Kidney capillary endothelial cell (primary cell): ENCODE measurements at places on chromosomes 16 and 17.

DNA sequence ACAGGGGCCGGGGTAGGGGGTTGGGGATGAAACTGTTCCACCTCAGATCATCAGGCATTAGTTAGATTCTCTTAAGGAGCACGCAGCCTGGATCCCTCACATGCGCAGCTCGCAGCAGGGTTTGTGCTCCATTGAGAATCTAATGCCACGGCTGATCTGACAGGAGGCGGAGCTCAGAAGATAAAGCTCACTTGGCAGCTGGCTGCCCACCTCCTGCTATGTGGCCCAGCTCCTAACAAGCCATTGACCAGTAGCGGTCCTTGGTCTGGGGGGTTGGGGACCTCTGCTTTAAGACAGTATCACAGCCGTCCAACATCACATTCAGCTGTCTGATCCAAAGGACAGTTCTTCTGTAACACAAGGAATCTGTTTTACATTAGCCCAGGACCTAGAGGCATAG is 62.5 kb downstream of the SLC39A11 start:
- no peak for DNase-seq

DNA sequence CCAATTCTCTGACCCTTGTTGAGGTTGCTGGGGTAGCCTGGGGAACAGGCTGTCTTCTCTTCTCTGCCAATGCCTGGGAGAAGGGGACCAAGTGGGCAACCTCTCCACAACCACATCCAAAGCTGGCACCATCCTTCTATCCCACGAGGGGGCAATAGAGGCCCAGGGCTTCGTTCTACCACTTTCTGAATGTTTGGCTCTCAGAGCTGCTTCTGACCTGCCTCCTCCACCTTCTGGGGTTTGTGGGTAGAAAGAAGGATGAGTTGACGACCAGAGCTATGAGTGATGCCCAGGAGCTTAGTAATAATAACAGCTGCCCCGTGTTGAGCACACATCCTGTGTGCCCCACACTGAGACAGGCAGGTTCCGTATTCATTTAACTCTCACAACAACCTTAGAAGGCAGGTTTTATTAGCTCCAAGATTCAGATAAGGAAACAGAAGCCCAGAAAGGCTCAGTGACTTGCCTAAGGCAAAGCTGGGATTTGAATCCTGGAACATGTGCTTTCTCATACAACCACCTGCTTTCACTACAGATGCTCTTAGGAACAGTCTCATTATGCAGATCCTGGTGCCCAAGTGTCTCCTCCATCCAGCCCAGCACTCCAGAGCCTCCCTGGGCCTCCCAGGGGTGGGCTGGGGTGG is 11.1 kb downstream of the TSPOAP1 start:
- DNase-seq: peak; percentile 13

GRCh38 chr17:5898406-5898805 is 171.8 kb upstream of the WSCD1 start:
- DNase-seq: no peak

GRCh38 chr17:40980596-40980995 is 3.5 kb downstream of the KRT40 start:
- no peak for DNase-seq

- no peak for DNase-seq
Measured at GRCh38 chr16:51166091-51166490, 15.0 kb upstream of the SALL1 start.

GRCh38 chr17:29179232-29180033 is 765 bp downstream of the MYO18A start:
- no peak for DNase-seq

GRCh38 chr17:12665263-12666210 is at the start of gene MYOCD:
MYOCD (plus strand) TSS chr17:12665890; CDS start chr17:12666189, 299 bp downstream.
- no peak for DNase-seq

DNA sequence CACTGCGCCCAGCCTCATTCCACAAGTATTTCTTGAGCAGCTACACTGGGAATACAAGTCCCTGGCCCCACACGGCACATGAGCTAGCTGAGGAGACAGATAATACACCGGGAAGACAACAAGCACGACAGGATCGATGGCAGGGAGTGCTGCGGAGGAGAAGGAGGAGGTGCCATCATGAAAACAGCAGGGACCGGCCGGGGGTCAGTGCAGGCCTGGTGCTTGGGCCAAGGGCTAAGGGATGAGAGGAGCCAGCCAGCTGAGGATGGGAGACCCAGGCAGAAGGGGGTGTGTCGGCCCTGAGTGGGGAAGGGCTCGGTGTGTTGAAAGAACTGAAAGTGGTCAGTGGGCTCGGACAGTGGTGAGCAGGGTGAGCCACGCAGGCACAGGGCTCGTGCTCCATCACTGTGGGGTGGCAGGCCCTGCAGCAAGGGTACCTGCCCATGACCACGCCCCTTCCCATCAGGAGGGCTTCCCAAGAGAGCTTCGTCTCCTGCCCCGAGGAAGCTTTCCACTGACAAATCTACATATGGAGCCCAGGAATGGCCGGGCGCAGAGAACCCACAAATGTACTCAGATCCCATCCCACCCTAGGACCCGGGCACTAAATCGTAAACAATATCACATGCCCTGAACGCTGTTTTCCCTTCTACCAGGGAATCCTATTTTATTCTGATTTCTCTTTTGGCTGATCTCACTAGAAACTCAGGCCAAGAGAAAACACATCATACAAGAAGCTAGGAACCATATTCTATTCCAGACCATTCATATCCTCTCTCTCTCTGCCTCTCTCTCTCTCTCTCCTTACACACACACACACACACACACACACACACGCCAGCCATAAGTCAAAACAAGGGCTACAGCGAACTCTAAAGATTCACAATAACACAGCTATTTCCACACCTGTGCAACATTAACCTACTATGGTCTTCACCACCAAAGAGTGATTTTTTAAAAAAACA is 50.7 kb upstream of the TNRC6C start:
- no peak for DNase-seq

DNA sequence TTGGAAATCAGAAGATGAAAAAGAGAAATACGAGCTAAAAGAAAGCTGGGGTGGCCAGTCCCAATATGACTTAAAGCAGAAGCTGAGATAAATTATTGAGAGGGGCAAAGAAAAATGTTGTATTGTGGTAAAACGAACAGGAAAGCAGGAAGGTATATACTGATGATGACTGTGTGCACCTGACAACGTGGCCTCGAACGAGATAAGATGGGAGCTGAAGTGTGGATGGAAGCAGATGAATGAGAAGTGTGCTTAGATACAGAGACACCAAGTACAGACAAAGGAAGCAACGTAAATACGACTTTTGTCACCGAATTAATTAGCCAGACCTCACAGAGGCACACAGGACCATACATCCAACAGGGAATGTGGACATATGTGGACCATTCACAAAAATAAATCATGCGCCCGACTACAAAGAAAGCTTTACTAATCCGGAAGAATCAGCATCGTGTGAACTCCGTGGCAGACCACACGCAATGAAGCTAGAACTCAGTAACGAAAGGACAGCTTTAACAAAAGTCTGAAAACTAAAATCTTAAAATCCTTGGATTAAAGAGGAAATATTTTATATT is 218.7 kb downstream of the RPTOR start:
- DNase-seq: no peak

- DNase-seq: no peak
Measured at GRCh38 chr17:76523084-76524037, 14.1 kb downstream of the CYGB start.

- no peak for DNase-seq
Measured at GRCh38 chr17:4944163-4944553, 4.1 kb downstream of the RNF167 start.

GRCh38 chr16:56691885-56692284 is 9.6 kb downstream of the MT1X start:
- no peak for DNase-seq

DNA sequence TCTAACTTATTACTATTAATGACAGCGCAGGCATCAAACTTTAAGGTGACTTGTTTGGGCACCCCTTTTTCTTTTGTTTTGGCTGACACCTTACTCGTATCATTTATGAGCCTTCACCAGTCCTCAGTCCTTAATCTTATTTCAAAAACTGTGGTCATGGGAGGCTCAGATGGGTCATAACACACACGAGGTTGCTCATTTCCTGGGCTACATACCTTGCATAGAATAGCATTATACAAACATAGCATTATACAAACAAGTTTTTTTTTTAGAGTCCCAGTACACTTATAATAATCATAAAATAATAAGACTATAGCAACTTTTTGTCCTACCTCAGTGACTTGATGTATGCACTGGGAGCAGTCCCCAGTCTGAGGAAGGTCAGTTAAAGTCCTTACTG is 11.2 kb upstream of the ACSF2 start:
- DNase-seq: no peak

GRCh38 chr16:11692651-11693050 is 24.4 kb downstream of the SNN start:
- no peak for DNase-seq

DNA sequence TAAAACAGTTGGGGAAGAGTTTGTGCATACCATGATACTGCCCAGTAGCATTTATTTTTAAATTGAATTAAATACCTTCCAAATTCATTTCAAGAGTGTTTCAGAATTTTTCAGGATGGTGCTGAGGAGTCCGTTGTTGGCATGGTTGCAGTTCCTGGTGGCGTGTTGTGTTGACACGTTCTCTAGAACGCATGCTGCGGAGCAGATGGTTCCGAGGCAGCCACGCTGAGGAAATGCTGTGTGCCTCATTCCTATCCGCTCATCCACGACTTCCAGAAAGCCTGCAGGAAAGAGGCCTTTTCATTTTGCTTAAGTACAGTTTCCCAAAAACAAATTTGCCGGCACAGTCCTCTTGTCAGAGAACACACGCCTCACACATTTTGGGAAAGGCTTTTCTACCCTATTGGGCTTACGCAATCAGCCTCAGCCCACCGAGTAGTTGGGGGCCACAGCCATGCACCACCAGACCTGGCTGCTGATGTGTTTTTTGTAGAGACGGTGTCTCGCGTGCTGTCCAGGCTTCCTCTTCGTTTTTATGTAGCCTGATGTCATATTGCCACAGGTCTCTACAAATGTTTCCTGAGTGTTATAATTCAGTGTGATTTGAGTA is 32.1 kb upstream of the IL17C start:
- no peak for DNase-seq

DNA sequence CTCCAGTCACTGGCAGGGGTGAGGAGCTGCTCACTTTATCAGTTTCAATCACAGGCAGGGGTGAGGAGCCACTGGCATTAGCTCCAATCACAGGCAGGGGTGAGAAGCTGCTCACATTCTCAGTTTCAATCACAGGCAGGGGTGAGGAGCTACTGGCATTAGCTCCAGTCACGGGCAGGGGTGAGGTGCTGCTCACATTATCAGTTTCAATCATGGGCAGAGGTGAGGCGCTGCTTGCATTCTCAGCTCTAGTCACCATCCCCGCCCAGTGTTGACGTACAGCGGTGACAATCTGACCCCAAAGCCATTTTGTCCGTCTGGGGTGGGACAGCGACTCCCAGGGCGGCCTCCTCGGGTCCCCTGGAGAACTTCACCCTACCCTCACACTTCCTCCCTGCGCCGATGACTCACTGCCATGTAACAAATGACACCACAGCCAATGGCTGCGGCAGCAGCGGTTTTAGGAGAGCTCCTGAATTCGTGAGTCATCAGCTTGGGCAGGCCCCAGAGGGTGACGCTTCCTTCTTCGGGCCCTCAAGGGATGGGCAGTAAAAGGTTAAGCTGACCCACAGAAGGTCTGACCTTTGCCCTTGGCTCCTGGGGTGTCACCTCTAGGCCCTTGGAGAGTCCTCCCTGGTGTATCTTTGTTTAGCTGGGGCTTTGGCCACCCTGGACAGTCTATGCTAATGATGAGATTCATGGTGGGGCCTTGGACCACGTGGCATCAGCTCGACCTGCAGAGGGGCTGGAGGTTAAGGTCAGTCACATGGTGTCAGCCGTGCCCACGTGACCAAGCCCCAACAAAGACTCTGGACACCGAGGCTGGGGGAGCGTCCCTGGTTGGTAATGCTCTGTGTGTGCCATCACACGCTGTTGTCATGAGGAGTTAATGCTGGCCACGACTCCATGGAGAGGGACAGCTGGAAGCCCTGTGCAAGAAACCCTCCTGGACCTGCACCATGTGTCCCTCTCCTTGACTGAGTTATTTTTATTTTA is 171.7 kb downstream of the C16orf95 start:
- no peak for DNase-seq

DNA sequence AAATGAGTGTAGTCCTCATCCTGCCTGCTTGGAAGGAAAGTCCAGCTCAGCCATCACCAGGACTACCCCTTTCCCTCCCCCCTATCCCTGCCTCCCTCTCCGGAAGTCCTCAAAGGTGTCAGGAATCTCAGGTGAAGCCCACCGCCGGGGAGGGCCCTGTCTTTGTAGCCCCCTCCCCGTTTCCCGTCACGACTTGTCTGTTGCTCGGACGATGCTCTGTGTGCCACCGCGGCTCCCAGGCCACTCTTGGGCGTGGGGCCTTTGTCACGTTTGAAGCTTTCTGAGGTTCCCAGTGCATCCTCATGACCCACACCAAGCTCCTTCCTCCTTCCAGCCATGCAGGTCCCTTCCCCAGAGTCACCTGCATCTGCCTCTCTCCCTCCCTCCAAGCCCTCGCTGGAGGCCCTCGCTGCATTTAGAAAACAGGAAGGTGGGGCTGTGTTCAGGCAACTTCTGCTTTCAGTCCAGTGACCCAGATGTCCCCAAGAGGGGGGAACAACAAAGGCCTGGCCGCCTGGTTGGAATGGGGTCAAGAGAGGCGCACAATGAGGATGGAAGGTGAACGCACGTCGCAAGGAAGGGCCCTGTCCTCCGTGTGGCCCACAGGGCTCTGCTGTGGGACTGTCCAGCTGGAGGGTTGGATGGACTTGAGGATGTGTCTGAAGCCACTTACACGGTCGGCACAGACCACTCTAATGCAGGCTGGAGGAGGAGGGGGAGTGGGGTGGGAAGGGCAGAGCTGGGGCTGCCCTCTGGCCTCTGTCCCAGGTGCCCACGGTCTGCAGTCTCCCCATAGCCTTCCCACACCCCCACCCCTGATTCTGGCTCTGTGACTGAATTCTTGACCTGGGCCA is 59.9 kb downstream of the OR1D5 start:
- DNase-seq: no peak

- no peak for DNase-seq
Measured at GRCh38 chr17:50280068-50280467, 5.8 kb downstream of the TMEM92 start.

DNA sequence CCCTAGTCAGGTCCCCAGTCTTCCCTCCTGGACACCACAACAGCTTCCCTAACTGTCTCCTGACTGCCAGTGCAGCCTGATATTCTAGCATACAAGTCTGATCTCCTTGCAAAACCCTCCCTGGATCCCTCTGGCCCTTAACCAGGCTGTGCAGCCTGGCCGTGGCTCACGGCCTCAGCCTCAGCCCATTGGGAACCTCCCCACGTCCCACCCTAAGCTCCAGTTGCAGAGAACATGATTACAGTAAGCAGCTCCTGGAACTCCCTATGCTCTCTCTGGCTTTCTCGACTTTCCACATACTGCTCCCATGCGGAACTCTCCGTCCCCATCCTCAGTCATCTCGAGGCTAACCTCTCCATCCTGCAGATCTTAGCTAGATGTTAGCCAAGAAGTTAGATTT is 13.0 kb downstream of the ALOX12B start:
- no peak for DNase-seq

- DNase-seq: no peak
Measured at GRCh38 chr16:85634747-85635544, 21.8 kb downstream of the GSE1 start.

GRCh38 chr16:12009462-12009861 is 32.9 kb downstream of the SNX29 start:
- no peak for DNase-seq

- no peak for DNase-seq
Measured at GRCh38 chr16:4110680-4111079, 5.6 kb downstream of the ADCY9 start.

- DNase-seq: no peak
Measured at GRCh38 chr17:33964344-33964979, 290.6 kb upstream of the CCL2 start.
